ENCODE measurements at places on chromosomes 7 and 10.

DNA sequence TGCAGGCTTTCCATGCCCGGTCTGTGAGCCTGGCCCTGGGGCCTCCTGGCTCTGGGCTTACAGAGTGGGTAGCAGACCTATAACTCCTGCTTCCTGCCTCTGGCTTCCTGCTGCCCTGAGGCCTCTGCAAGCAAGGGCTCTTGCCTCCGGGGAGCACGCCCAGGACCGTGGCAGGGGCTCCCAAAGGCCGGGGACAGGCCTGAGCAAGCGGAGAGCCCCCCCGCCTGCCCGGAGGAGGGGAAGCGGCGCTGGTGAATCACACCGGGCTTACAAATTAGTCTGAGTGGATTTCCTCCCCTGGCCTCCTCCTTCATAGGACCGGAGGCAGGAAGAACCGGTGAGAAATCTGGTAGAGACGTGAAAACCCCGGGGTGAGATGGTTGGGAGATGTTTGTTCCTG lies 1.5 kb upstream of the MYL10 start:
- DNase-seq = no peak

GRCh38 chr7:101567230-101567629 lies 61.9 kb downstream of the MYL10 start:
- DNase-seq = no peak

GRCh38 chr10:3853547-3854303 lies 68.7 kb upstream of the KLF6 start:
- DNase-seq = no peak

DNA sequence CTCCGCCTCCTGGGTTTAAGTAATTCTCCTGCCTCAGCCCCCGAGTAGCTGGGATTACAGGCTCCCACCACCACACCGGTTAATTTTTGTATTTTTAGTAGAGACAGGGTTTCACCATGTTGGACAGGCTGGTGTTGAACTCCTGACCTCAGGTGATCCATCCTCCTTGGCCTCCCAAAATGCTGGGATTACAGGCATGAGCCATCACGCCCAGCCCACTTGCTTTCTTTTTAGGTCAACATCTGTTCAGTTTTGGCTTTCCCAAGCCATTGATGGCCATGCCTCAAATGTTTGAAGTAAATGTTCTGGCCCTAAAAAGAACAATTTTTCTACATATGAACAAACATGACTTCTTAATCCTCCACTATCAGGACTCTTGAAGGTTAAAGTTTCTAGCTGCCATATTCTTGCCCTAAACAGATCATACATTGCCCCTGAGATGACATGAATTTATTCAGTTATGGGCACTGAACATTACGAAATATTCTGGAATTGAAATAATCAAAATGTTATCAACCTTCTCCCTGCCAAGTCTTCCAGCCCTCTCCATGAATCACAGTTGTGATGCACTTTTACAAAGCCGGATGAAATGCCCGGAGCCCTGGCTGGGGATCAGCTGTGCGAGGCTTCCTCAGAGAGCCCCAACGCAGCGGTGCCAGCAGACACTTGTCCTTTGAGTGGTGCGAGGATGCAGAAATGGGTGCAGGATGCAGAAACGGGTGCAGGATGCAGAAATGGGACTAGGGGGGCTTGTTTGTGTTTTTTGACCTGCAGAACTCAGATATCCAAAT lies 2.9 kb downstream of the MRLN start:
- DNase-seq = no peak

DNA sequence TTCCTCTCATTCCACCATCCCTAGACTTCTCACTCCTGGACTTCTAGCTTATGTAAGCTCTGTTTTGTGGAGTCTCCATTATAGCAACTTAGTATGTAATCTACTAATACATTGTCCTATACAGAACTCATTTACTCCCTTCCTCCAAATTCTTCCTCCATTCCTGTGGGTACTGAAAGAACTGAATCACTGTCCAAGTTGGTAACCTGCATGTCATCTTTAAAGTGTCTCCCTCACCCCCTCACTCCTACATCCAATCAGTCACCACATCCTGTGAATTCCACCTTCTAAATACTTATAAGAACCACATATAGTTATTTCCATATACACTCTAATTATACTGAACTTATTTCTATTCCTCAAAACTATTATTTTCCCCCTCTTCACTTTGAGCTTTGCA lies 20.3 kb downstream of the AASS start:
- no peak for DNase-seq

GRCh38 chr10:71799608-71800453 lies 26.5 kb upstream of the VSIR start:
- no peak for DNase-seq

DNA sequence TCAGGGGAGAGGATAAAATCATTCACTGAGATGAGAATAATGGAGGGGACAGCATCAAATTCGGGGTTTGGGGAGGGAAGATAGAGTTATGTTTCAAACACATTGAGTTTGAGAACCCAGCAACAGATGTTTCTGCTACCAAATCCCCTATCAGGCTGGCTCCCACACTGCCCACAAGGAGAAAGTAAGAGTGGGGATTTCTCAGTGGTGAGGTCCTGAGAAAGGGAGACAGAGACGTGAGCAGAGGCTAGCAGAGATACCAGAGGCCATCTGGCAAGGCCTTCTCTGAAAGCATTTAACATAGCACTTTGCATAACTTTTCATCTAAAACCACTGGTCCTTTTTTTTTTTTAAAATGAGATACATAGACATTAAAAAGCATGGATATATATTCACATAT lies 7.8 kb upstream of the SLF2 start:
- DNase-seq = no peak

GRCh38 chr10:77581738-77582137 lies 55.9 kb downstream of the KCNMA1 start:
- DNase-seq = no peak

GRCh38 chr7:98483276-98483963 lies 82.5 kb upstream of the BAIAP2L1 start:
- no peak for DNase-seq

- no peak for DNase-seq
Observed at GRCh38 chr10:8502573-8502972, 448.1 kb downstream of the GATA3 start.

- no peak for DNase-seq
Observed at GRCh38 chr7:17396692-17397091, 98.2 kb downstream of the AHR start.

DNA sequence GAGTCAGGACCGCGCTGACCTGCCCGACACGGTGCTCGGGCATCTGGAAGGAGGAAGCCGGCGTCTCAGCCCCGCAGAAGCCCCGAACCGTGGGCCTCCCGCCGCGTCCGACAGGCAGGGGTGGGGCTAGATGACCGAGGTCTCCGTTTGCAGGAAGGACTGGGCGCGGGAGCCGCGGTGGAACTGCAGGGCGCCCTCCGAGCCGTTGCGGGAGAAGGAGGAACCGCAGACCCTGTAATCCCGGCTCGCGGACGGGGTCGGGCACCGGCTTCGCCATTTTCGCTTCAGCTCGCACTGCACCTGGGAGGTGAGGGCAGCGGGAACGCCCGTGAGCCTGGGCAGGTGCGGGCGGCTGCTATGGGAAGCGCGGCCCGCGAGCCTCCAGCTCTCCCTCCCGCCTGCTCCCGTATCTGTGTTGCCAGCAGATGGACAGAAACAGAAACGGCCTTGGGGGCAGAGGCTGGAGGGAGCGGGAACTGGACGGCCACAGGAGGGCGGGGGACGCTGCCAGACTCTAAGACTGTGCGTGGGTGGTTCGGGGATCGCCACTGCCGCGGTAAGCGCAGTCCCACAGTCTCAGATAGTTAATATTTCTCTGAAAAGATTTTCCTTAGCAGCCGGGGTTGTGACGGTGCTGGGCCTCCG lies 114.1 kb downstream of the VIPR2 start:
- no peak for DNase-seq

DNA sequence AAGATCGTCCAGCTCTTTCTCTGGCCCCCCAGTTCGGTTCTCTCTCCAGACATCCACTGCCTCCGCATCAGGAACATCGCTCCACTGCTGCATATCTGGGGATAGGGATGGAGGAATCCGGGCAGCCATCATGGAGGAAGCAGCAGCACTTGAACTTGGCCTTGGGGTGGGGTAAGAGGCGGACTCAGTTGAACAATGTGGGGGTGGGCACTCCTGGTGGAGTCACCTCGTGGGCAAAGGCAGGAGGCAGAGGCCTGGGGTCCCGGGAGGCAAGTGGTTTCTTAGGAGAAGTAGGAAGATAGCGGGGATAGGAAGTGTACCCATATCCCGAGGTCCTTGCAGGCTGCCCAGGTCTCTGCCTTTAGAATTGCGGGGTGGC lies 98.3 kb downstream of the CHST15 start:
- DNase-seq = no peak

DNA sequence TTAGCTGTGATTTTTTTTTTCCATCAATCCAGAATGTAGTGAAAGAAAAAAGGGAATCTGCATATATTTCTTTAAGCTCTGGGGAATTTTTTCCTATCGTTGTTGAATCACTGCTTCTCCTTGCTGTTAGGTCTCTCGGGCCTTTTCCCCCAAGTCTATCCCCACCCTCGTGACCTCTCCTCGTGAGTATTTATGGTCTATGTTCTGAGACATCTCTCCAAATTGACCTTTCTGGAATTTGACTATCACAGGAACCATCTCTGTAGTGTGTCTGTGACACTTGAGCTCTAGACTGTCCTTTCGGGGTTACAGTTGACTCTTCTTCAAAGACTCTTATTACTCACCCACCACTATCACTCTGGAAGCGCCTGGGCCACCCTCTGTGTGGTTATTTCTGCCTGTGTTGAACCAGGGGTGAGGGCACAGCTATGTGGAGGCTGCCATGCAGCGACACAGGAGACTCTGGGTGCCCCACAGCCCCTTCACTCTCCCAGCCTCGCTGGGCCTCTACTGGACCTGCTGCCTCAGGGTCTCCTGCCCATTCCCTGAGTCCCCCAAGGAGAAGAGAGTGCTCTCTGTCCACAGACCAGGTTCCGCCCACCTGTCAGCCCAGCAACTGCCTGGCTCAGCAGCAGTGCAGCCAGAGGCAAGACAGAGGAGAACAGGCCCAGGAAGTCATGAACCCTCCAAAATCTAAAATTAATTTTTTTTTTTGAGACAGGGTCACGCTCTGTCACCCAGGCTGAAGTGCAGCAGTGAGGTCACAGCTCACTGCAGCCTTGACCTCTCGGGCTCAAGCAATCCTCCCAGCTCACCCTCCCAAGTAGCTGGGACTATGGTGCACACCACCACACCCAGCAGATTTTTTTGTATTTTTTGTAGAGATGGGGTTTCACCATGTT lies 45.7 kb upstream of the PTPRN2 start:
- no peak for DNase-seq

GRCh38 chr7:44854644-44855364 lies 6.9 kb upstream of the H2AZ2 start:
- DNase-seq = no peak

DNA sequence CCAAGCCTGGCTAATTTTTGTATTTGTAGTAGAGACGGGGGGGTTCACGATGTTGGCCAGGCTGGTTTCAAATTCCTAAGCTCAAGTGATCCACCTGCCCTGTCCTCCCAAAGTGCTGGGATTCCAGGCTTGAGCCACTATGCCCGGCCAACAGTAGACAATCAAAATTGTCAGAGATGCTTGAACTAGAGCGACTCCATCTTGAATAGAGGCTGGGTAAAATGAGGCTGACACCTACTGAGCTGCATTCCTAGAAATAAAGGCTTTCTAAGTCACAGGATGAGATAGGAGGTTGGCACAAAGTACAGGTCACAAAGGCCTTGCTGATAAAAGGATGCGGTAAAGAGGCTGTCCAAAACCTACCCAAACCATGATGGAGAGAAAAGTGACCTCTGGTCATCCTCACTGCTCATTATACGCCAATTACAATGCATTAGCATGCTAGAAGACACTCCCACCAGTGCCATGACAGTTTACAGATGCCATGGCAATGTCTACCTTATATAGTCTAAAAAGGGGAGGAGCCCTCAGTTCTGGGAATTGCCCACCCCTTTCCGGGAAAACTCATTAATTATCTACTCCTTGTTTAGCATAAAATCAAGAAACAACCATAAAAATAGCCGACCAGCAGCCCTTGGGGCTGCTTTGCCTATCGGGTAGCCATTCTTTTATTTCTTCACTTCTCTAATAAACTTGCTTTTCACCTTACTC lies 134.5 kb downstream of the BAMBI start:
- DNase-seq = no peak

GRCh38 chr10:61835069-61835945 lies 66.2 kb upstream of the ARID5B start:
- no peak for DNase-seq

GRCh38 chr10:95755511-95756004 lies 405 bp upstream of the ENTPD1 start:
- DNase-seq = no peak

- peak; percentile 5 for DNase-seq
Observed at GRCh38 chr10:103781329-103782061, 73.9 kb downstream of the SH3PXD2A start.

GRCh38 chr7:157235357-157236333 lies 96.9 kb downstream of the UBE3C start:
- DNase-seq = no peak

- DNase-seq = no peak
Observed at GRCh38 chr7:98701372-98701771, 84.3 kb downstream of the NPTX2 start.

GRCh38 chr10:5691786-5692185 lies 7.1 kb downstream of the TASOR2 start:
- DNase-seq = no peak

DNA sequence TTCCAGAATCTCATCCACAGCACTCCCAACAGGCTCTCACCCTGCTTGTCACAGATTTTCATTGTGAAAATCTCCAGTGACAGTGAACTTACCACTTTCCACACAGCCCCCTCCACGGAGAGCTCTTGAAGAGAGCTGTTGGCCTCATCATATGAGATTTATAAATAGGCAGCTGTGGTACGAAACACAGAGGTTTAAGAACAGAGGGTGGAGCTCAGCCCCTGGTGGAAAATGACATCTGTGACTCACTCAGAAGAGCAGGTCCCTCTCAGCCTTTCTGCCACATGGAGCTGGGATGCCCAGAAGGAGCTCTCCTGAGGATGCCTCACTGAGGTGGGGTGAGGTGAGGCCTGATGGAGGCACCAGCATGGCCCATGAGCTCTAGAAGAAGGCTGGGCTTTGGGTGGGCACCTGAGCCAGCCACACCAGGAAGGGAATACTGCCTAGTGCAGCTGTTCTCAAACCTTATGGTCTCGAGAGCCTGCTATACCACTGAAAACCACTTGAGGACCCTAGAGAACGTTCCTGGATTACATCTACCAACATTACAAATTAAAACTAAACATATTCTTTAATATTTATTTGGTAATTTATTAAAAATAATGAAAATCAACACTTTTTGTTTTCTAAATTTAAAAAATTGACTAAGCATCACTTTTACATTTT lies 25.8 kb upstream of the EEPD1 start:
- no peak for DNase-seq

- no peak for DNase-seq
Observed at GRCh38 chr7:106092204-106092603, 19.9 kb downstream of the SYPL1 start.

GRCh38 chr7:155450970-155451801 lies 6.7 kb upstream of the EN2 start:
- DNase-seq = no peak

DNA sequence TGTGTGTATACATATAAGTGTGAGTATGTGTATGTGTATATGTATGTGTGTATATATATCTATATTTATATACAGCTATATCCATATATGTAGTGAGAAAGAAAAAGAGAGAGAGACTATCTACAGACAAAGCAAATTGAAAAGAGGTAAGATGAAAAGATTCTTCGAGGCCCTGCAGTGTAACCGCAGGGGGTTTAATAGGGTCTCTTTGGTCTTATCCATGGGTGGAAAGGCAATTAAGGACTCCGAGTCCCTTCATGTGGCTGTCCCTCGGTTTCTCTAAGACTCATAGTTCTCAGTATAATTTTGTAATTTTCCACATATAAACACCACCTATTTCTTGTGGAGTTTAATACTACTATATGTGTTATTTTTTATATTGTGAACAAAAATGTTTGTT lies 50.6 kb upstream of the JAZF1 start:
- no peak for DNase-seq

GRCh38 chr7:73723813-73724212 lies 4.3 kb upstream of the STX1A start:
- DNase-seq = no peak

Measured in AML-193 (cell line).